ENCODE measurements at places on chromosomes 5 and 9. TPM values are rescaled to one million over a fixed set of nuclear protein-coding genes. Genes with fewer than 3 reads are reported as not detected.

GRCh38 chr5:113293068-113293974 is 141.5 kb downstream of the TSSK1B start:
- peak; percentile 5 for DNase-seq
- peaks cover 10% of the 10 kb centered on the region for H3K4me1 ChIP-seq
- H3K27ac ChIP-seq: no peak overlapping the region
- no peaks in the 10 kb centered on the region for H3K36me3 ChIP-seq

DNA sequence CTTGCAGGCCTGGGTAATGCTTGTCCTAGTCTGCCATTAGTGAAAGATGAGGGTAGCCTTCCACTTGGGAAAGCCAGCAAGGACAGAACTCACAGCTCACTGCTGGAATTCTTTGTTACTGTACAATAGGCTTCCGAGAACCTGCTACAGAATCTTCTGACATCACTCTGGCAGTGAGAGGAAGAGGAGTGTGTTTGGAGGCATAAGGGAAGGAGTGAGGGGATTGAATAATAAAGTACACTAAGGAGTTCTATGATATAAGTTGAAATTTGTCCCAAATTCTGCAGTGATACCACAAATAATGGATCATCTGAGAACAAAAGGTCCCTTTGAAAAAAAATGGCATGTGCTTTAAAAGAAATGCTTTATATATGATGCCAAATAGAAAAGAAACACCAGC is at the start of gene SPATA9:
SPATA9 (minus strand) TSS at position 101 of the 400 bp plus-strand sequence. CDS start 137 bp downstream, outside the sequence.
- no peaks in the 10 kb centered on the region for H3K4me1 ChIP-seq
- no peak within 1 kb of the TSS for H3K27ac ChIP-seq
- H3K27me3 ChIP-seq: peaks cover 14% of the 10 kb centered on the region
- DNase-seq: no peak
- no peak within 1 kb of the TSS for H3K4me3 ChIP-seq
- no peaks in the 10 kb centered on the region for H3K36me3 ChIP-seq

GRCh38 chr5:133110709-133111108 is 58.9 kb downstream of the HSPA4 start:
- DNase-seq: no peak
- no peak overlapping the region for H3K4me3 ChIP-seq
- H3K4me1 ChIP-seq: peaks cover 74% of the 10 kb centered on the region

- H3K4me1 ChIP-seq: no peaks in the 10 kb centered on the region
- no peak overlapping the region for H3K4me3 ChIP-seq
- peaks cover 10% of the 10 kb centered on the region for H3K27me3 ChIP-seq
- no peak overlapping the region for H3K27ac ChIP-seq
- no peak for DNase-seq
Observed at GRCh38 chr9:8237096-8237495, 437.5 kb upstream of the DMAC1 start.

DNA sequence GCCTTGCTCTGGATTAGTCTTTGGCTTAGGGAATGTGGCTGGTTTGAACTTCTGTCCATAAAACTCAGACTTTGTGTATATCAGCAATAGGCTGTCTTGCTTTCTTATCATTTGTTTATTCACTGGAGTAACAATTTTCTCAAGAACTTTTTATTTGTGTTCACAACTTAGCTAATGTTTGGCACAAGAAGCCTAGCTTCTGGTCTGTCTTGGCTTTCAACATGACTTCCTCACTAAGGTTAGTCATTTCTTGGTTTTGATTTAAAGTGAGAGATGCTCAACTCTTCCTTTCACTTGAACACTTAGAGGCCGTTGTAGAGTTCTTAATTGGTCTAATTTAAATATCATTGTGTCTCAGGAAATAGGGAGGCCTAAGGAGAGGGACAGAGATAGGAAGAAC is 4.9 kb downstream of the FBXO38 start:
- no peaks in the 10 kb centered on the region for H3K36me3 ChIP-seq
- no peak overlapping the region for H3K4me3 ChIP-seq
- no peaks in the 10 kb centered on the region for H3K27me3 ChIP-seq

DNA sequence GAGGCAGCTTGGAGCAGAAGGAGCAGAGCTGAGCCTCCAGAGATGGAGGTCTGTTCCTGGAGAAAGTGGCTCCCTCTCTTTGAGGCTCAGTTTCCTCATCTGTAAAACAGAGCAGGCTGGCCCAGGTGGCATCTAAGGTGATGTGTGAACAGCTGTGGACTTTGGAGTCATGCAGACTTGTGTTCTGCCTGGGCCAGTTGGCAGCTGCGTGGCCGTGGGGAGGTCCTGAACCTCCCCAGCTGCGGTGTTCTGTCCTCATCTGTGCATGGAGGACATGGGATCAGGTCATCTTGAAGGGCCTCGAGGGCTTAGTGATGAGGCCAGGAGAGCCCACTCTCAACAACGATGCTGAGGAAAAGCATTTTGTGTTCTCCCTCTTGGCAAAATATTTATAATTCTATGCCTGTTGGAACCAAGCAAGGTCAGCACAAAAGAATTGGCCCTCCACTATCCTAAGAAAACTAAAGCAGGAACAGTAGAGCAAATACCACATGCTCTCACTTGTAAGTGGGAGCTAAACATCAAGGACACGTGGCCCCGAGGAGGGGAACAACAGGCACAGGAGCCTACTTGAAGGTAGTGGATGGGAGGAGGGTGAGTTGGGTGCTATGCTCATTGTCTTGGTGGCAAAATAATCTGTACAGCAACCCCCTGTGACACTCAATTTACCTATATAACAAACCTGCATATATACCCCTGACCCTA is 63.2 kb upstream of the COL15A1 start:
- H3K27me3 ChIP-seq: peaks cover 32% of the 10 kb centered on the region
- no peaks in the 10 kb centered on the region for H3K36me3 ChIP-seq
- H3K27ac ChIP-seq: no peak overlapping the region
- DNase-seq: no peak

GRCh38 chr9:1938675-1939170 is 76.4 kb upstream of the SMARCA2 start:
- peaks cover 18% of the 10 kb centered on the region for H3K4me1 ChIP-seq

- peaks cover 27% of the 10 kb centered on the region for H3K4me1 ChIP-seq
- H3K27me3 ChIP-seq: no peaks in the 10 kb centered on the region
- DNase-seq: peak; percentile 82
- peak within 1 kb of the TSS; percentile 87 for H3K27ac ChIP-seq
- peak within 1 kb of the TSS; percentile 93 for H3K4me3 ChIP-seq
- no peaks in the 10 kb centered on the region for H3K36me3 ChIP-seq
Observed at GRCh38 chr5:178859625-178860521, at the start of gene ZNF354B. Gene ZNF354B, plus strand, starts transcription at chr5:178859953. Its CDS starts 1,095 bp downstream, at chr5:178861048.

DNA sequence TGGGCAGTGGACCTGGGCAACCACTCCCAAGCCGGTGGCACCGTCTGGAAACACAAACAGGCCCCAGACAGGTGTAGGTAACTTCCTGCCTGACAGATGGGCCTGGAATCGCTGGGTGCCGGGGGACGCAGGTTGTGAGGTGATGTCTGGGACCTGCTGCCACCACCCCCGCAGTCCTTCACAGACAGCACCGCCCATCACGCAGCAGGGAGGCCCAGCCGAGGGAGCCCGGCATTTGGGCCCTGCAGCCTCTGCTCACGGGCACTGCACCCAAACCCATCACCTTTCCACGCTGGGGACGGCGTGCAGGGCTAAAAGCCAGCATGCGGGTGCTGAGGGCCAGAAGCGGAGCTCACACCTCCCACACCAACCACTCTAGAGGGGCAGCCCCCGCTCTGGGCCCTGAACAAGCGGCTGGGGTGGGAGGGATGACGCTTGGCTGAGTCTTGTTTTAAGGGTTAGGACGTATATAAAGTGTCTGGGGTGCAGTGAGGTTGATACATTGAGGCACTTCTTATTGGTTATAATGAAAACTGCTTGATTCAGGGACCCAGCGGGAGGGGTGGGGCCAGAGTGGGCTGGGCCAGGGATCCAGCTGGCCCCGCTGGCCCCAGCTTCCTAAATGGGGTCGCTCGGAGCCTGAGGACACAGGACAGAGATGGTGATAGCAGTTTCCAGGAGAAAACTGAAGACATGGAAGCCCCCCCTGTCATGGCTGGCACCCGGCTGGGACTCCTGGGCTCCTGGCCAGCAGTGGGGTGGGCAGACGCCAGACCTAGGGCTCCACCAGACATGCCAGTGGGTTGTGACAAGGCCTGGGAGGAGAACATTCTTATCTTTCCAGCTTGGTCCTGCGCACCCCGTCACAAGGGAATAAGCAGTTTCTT is 11.3 kb downstream of the MYMK start:
- H3K27me3 ChIP-seq: peaks cover 15% of the 10 kb centered on the region
- H3K4me3 ChIP-seq: no peak overlapping the region
- DNase-seq: no peak
- H3K4me1 ChIP-seq: no peaks in the 10 kb centered on the region
- H3K27ac ChIP-seq: no peak overlapping the region

- peaks cover 32% of the 10 kb centered on the region for H3K27me3 ChIP-seq
- peaks cover 6% of the 10 kb centered on the region for H3K4me1 ChIP-seq
- no peak for DNase-seq
- no peak overlapping the region for H3K4me3 ChIP-seq
Observed at GRCh38 chr9:69936427-69936826, 107.2 kb upstream of the MAMDC2 start.

- peaks cover 19% of the 10 kb centered on the region for H3K27me3 ChIP-seq
- no peak overlapping the region for H3K4me3 ChIP-seq
- DNase-seq: no peak
- no peak overlapping the region for H3K27ac ChIP-seq
- no peaks in the 10 kb centered on the region for H3K4me1 ChIP-seq
Observed at GRCh38 chr9:98635374-98635773, 73.4 kb downstream of the GABBR2 start.

- H3K4me3 ChIP-seq: no peak overlapping the region
- no peak for DNase-seq
- H3K4me1 ChIP-seq: no peaks in the 10 kb centered on the region
- no peaks in the 10 kb centered on the region for H3K36me3 ChIP-seq
Observed at GRCh38 chr5:126694403-126694802, 82.5 kb upstream of the LMNB1 start.

GRCh38 chr9:734831-735511 is 106.5 kb upstream of the DMRT1 start:
- H3K4me3 ChIP-seq: no peak overlapping the region
- no peaks in the 10 kb centered on the region for H3K4me1 ChIP-seq
- H3K36me3 ChIP-seq: no peaks in the 10 kb centered on the region
- H3K27ac ChIP-seq: no peak overlapping the region
- H3K27me3 ChIP-seq: no peaks in the 10 kb centered on the region

GRCh38 chr5:171484460-171484899 is 65.0 kb downstream of the FGF18 start:
- no peak overlapping the region for H3K27ac ChIP-seq
- DNase-seq: peak; percentile 9
- H3K27me3 ChIP-seq: peaks cover 16% of the 10 kb centered on the region
- H3K4me1 ChIP-seq: peaks cover 6% of the 10 kb centered on the region

Gene HARS2
- 12.2 TPM for polyA plus RNA-seq

Gene ANKRD34B
- polyA plus RNA-seq: not detected

Gene TPPP
- polyA plus RNA-seq: not detected

All from naive B cell (primary cell).